ENCODE measurements at places on chromosomes 1 and 21. TPM values are rescaled to one million over a fixed set of nuclear protein-coding genes. Genes with fewer than 3 reads are reported as not detected.

DIO1 gene
- not detected for total RNA-seq

IFI44 gene
- total RNA-seq: 8.1 TPM

NTRK1 gene
- 0.79 TPM for total RNA-seq

GCSAML gene
- total RNA-seq: 0.32 TPM

HRNR gene
- total RNA-seq: not detected

FAM163A gene
- 0.31 TPM for total RNA-seq

CAPN8 gene
- total RNA-seq: 88.6 TPM

CHI3L1 gene
- 0.58 TPM for total RNA-seq

BACE2 gene
- 51.2 TPM for total RNA-seq

CCDC181 gene
- 0.23 TPM for total RNA-seq

SYT14 gene
- 0.41 TPM for total RNA-seq

AMY2B gene
- 21.2 TPM for total RNA-seq

TNFRSF18 gene
- 2.2 TPM for total RNA-seq

PROX1 gene
- 17.6 TPM for total RNA-seq

SORT1 gene
- 107 TPM for total RNA-seq

ZNF593OS gene
- not detected for total RNA-seq

FAAP20 gene
- total RNA-seq: 23.4 TPM

FCRL2 gene
- 1.4 TPM for total RNA-seq

ACADM gene
- 79.5 TPM for total RNA-seq

PAQR6 gene
- total RNA-seq: 1.9 TPM

ZBED6 gene
- 33.7 TPM for total RNA-seq

ERICH3 gene
- 0.51 TPM for total RNA-seq

UBL4B gene
- not detected for total RNA-seq

FABP3 gene
- 7.8 TPM for total RNA-seq

CHI3L2 gene
- 1.1 TPM for total RNA-seq

ASCL5 gene
- not detected for total RNA-seq

C1QC gene
- total RNA-seq: 189 TPM

SMPDL3B gene
- total RNA-seq: 45.4 TPM

NBPF9 gene
- 17.6 TPM for total RNA-seq

SLAMF9 gene
- not detected for total RNA-seq

LRRIQ3 gene
- total RNA-seq: 0.72 TPM

AMY2A gene
- total RNA-seq: not detected

SIKE1 gene
- 34.7 TPM for total RNA-seq

CFHR1 gene
- not detected for total RNA-seq

APOBEC4 gene
- not detected for total RNA-seq

VSIG8 gene
- not detected for total RNA-seq

SPRR2B gene
- total RNA-seq: not detected

TOE1 gene
- 12.9 TPM for total RNA-seq

CSF1 gene
- total RNA-seq: 34.4 TPM

PGLYRP4 gene
- total RNA-seq: not detected

CLDN17 gene
- not detected for total RNA-seq

SPRR2D gene
- not detected for total RNA-seq

NR1I3 gene
- total RNA-seq: not detected

PGBD5 gene
- 2.7 TPM for total RNA-seq

KCNH1 gene
- 0.81 TPM for total RNA-seq
